ENCODE measurements at places on chromosomes 7 and 10.

GRCh38 chr10:95821720-95822119 lies 65.8 kb downstream of the ENTPD1 start:
- no peak for DNase-seq

- no peak for DNase-seq
These were observed 171.1 kb downstream of the ADRA2A start for GRCh38 chr10:111247781-111248389.

DNA sequence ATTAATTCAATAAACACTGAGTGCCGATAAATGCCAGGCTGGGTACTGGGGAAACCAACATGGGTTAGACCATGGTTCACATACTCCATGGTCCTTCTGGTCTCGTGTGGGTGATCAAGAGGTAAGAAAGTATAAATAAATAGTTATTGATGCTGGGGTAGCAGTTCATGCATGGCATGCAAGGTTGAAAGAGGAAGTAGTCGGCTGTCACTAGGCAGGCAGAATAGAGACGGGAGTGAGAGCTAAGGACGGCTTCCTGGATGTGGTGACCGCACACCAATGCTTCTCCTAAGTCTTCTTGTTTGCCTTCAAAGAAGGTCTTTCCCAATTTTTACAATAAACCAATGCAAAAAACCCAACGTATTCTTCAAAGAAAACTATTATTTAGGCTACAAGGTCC lies 208.6 kb downstream of the ADAM12 start:
- no peak for DNase-seq

DNA sequence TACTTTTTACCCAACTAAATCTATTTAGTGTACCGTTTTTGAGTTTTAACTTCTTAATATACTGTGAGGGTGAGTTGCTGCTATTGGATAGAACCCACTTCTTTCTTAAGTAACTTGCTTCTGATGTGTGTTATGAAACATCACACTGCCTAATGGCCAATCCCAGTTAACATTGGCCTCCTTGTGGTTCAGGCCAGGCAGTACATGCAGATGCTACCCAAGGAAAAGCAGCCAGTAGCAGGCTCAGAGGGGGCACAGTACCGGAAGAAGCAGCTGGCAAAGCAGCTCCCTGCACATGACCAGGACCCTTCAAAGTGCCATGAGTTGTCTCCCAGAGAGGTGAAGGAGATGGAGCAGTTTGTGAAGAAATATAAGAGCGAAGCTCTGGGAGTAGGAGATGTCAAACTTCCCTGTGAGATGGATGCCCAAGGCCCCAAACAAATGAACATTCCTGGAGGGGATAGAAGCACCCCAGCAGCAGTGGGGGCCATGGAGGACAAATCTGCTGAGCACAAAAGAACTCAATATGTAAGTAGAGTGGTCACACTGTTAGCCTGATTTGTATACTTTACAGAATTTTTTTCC lies 39.7 kb downstream of the TES start:
- DNase-seq: no peak

DNA sequence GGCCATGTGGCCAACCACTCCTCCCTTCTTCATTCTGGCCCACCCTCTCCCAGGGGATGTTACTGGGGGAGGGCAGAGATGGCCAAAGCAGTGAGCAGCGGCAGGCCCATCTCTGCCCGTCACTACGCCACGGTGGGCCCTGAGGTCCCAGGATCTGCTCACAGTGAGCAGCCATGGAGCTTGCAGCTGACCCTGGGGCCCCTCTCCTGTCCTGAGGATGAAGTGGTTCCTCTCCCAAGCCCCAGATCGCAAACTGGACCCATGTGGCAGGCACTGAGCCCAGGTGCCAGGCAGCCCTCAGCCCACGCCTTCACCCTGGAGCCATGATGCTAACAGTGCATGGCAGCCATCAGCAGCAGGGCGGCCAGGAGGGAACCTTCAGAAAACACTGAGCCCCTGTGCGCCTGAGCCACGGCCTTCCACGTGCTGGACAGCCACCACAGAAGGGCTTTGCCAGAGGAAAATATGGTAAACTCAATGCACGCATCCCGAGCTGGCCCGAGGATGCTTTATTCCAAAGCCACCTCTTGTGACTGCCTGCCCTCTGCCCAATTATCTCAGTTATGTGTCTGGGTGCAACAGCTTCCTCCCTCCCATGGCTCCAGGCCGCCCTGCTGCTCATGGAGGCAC lies 485.7 kb downstream of the PTPRN2 start:
- no peak for DNase-seq

GRCh38 chr7:107506674-107507339 lies 37.0 kb downstream of the GPR22 start:
- no peak for DNase-seq

- DNase-seq: no peak
These were observed 36.9 kb upstream of the AUTS2 start for GRCh38 chr7:69561266-69561960.

- DNase-seq: no peak
These were observed 4.2 kb downstream of the GTPBP4 start for GRCh38 chr10:992467-992866.

GRCh38 chr10:43955002-43955596 lies 306.4 kb upstream of the ZNF32 start:
- no peak for DNase-seq

DNA sequence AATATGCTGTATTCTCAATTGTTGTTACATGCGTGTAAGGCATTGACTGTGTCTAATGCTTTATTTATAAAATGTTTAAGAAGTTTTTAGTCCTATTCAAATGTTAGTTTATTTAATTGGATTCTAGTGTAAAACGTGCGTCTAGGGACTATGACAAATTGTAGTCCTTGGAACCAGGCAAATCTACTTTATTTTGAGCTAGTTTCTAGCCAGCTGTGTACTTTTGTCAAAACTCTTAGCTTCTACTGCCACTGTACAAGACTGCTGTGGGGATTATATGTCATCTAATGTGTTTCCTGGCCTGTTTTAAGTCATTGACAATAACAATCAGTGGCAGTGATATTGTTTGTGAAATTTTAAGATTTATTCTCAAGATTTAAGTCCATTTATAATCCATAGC lies 220.5 kb upstream of the SEMA3D start:
- DNase-seq: no peak

DNA sequence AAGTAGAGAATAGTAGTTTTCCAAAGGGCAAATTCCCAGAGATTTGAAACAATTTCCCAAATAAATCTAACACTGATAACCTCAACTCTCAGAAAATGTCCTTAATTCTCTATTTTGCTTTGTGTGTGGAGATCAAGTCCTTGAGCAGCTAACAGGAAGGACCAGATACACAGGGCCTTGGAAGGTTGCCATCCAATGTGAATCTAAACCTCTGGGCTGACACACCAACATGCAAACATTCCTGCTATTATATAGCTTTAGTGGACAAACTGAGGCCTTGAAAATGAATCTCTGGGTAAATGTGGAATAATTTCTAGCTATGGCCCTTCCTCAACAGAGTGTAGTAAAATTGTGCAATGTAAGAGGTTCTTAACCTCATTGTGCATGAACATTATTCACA lies 44.1 kb upstream of the PARD3 start:
- DNase-seq: peak; percentile 19

- DNase-seq: peak; percentile 81
These were observed 3.2 kb downstream of the MKX start for GRCh38 chr10:27742195-27743011.

- DNase-seq: no peak
These were observed 772.7 kb downstream of the KCNMA1 start for GRCh38 chr10:76864922-76865321.

DNA sequence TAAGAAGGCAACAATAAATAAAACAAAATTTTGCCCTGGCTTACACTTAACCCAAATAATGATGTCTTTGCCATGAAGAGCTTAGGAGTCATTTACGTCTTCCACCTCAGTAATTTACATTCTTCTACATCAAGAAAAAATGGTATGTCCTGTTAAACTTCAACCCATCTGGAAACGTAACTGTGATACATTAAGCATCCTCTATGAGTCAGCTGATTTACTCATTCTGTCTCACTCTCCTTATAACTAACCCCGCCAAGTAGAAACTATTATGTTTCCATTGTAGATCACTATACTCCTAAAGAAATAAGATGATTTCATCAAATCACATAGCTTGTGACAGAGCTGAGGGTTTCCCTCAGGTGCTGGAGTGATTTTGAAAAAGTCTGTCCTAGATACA lies 330.7 kb downstream of the CDC14C start:
- DNase-seq: no peak

- no peak for DNase-seq
These were observed 17.9 kb downstream of the PDK4 start for GRCh38 chr7:95578299-95578855.

DNA sequence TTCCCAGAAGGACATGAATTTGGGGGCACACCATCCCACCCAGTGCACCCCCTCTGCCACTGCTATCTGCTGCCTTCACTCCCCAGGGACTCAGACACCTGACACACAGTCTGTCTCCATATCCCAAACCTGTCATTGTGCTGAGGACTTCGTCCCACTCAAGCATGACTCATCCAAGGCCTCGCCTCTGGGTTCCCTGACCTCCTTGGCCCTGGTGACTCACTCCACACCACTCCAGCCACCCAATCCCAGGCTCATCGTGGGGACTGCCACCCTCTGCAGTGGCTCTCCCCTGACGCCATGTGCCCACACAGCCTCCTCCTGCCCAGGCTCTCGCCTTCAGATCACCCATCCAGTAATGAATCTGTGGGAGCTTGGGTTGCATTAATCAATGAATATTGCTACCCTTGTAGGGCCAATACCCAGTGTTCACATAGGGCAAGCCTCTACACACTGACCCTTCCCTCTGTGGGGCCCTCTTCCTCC lies 6.6 kb upstream of the INSIG1 start:
- peak; percentile 87 for DNase-seq

- DNase-seq: no peak
These were observed 134.9 kb upstream of the CACNA2D1 start for GRCh38 chr7:82578430-82578829.

DNA sequence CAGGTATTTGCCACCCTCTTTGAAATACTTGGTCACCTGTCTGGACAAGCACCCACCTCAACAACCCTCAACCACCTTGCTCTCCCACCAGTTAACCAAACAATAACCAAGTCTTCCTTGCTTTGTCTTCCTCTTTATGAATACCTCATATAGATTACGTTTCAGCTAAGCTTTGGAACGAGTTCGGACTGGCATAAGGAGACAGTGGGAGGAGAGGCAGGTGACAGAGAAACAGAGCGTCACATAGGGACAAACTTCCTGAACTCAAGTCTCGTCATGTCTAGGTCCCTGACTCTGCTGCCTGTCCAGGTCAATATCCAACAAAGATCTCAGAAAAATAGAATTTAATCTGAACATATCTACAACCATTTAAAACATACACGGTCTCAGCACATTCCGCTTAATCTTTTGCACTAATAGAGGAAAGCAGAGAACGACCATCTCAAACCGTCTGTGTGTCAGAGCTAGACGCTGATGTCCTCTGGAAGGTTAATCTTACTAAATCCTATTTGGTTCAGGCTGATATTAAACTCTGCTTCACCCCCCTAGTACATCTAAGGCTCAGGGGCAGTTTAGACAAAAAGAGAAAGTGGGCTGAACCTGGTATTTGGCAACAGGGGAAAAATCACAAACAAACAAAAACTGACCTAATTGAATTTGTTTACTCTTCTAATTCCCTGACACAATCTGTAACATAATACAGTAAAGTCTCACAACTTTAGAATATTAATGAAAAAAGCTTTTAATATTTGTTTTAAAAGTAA lies 26.4 kb upstream of the SVOPL start:
- DNase-seq: no peak

DNA sequence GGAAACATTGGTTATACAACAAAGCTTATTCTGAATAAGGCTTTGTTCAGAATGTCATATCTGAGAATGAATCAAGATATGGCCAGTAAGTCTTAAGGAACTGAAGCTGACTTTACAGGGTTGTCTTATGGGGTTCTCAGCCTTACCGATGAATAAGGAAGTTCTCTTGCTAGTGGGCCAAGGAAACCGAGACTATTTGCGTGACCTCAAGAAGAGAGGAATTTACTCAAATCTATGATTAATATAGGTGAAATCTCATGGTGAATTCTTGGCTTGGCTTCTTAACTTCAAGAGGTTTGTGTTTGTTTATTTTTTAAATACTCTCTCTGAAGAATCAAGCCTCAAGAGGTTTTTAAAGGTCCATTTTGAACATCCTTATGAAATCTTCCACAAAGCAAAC lies 4.7 kb upstream of the MRLN start:
- DNase-seq: no peak

- no peak for DNase-seq
These were observed 71.8 kb downstream of the SKAP2 start for GRCh38 chr7:26792576-26792975.

DNA sequence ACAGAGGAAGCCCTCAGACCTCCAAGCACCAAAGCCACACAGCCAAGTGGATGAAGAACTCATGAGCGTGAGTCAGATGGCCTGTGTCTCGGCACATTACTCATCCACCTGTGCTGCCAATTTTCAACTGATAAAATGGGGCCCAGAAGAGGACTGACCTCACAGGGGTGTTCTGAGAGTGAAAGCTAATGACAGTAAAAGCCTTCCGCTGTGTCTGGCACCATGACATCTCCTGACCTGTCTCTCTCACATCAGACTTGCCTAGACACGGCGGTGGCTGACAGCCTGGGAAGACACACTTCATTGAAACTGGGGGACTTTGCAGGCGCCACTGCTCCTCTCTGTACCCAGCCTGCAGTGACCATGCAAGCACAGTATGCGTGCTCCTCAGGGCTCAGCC lies 8.3 kb upstream of the SLC18A3 start:
- no peak for DNase-seq

DNA sequence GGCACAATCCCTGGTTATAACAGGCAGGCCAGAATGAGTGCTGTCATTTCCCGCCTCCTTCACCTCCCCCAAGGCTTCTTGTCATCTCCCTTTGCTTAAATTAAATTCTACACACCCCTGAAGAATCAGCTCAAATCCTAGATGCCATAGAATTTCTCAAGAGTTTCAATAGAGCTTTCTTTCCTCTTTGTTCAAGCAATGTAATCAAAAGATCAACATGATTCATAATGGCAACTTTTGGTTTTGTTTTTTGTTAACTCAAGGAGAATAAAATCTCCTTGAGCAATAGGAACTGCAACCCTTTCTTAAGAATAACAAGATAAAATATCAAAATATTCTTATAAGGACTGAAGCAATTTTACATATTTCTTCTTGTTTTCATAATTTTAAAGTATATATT lies 180.8 kb upstream of the CDK1 start:
- DNase-seq: no peak

DNA sequence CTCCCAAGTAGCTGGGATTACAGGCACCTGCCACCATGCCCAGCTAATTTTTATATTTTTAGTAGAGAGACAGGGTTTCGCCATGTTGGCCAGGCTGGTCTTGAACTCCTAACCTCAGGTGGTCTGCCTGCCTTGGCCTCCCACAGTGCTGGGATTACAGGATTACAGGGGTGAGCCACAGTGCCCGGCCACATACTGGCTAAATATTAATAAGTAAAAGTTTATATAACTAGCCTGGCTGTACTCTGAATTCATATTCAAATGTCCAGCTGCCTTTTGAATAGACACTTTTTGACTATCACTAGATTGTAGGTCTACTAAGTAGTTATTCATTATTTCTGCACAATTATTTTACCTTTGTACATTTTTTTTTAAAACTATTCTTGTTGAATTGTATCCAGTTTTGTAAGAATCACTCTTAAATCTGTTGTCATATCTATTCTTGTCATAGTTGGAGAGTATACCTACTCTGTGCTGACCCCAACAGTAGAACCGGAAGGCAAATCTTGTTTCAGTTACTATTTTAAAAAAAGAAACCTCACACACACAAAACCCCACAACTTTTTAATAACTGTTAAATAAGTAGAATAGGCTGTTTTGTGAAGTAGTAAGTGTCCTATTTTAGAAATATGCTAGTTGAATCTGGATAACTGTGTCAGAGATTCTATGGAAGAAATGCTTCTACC lies 29.6 kb downstream of the MINPP1 start:
- no peak for DNase-seq

All from adrenal gland (tissue), 19 donors.